ENCODE measurements at places on chromosomes 1 and 21. TPM values are rescaled to one million over a fixed set of nuclear protein-coding genes. Genes with fewer than 3 reads are reported as not detected.

SYCP1 gene
- not detected for polyA plus RNA-seq

AADACL4 gene
- 0.13 TPM for polyA plus RNA-seq

TRIM46 gene
- polyA plus RNA-seq: 0.40 TPM

FAM72C gene
- not detected for polyA plus RNA-seq

CDK18 gene
- 28.3 TPM for polyA plus RNA-seq

SFN gene
- 1.1 TPM for polyA plus RNA-seq

LY9 gene
- 0.34 TPM for polyA plus RNA-seq

GBP4 gene
- 4.4 TPM for polyA plus RNA-seq

CSF1 gene
- 14.4 TPM for polyA plus RNA-seq

RCSD1 gene
- 60.8 TPM for polyA plus RNA-seq

SNAPIN gene
- 54.5 TPM for polyA plus RNA-seq

RGS4 gene
- polyA plus RNA-seq: 1.2 TPM

BRINP3 gene
- polyA plus RNA-seq: 4.6 TPM

AMIGO1 gene
- polyA plus RNA-seq: 14.8 TPM

DNALI1 gene
- 9.7 TPM for polyA plus RNA-seq

SPRR2E gene
- polyA plus RNA-seq: not detected

LCE3D gene
- polyA plus RNA-seq: not detected

ASCL5 gene
- 0.70 TPM for polyA plus RNA-seq

EFNA3 gene
- polyA plus RNA-seq: 2.5 TPM

RGSL1 gene
- not detected for polyA plus RNA-seq

PAPPA2 gene
- polyA plus RNA-seq: 0.41 TPM

TMEM201 gene
- polyA plus RNA-seq: 20.3 TPM

IVNS1ABP gene
- 59.9 TPM for polyA plus RNA-seq

FLG2 gene
- polyA plus RNA-seq: 0.12 TPM
